ENCODE measurements at places on chromosomes 3 and 15.

DNA sequence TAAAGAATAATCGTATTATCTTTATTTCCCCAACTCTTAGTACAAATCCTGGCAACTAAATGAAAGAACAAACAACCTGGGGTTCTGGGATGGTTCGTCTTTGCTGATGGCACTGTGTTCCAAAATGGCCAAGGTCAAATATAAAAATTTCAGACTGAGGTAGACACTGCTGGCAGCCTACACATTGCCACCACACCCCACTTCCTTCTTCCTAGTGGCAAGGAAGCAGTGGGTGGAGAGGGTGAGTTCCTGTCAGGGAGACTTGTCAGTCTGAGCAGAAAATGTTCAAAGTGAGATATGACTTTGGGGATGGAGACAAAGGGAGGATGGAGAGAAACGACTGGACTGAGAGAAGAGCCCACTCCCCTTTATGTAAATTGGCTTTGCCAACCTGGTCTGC is 69.6 kb downstream of the LMCD1 start:
- DNase-seq: no peak

DNA sequence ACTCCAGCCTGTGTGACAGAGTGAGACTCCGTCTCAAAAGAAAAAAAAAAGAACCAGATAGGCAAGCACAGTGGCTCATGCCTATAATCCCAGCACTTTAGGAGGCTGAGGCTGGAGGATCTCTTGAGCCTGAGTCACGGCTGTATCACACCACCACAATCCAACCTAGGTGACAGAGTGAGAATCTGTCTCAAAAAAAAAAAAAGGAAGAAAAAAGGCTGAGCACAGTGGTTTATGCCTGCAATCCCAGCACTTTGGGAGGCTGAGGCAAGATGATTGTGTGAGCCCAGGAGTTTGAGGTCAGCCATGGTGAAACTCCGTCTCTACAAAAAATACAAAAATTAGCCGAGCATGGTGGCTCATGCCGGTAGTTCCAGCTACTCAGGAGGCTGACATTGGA is 5.6 kb upstream of the NICN1 start:
- no peak for DNase-seq

GRCh38 chr15:73756947-73757513 is 3.9 kb upstream of the INSYN1 start:
- DNase-seq: no peak

DNA sequence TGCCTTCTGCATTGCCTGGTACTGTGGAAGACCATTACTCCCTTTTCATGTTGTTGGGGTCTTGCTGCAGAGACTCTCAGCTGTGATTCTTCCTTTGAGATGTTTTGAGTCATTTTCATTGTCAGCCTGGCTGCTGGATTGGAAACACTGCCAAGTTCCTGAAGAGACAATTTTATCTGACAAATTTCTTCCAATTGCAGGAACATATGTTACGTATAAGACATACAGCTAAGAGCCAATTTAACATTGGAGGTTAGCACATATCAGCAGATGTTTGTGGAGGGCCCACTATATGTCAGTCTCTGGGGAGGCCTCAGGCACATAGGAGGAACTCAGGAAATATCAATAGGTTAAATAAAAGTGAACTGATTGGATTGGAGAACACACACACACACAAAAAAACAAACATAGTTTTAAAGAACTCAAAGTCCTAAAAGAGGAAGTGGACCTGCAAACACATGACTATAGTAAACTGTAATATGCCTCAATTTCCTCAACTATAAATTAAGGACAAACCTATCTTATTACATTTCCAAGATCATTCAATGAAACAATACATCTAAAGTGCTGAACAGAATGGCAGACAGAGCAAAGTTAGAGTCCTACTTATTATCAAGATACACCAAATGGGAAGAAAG is 172.3 kb downstream of the MYRIP start:
- no peak for DNase-seq
